ENCODE measurements at places on chromosomes 6 and 20. TPM values are rescaled to one million over a fixed set of nuclear protein-coding genes. Genes with fewer than 3 reads are reported as not detected.
A peak's percentile ranks its signal among the peaks of the same experiment; 100 is the strongest.

GRCh38 chr20:45987108-45987780 lies 15.2 kb upstream of the ZNF335 start:
- H3K4me3 ChIP-seq = no peak overlapping the region
- no peak for DNase-seq
- H3K27ac ChIP-seq = no peak overlapping the region

EPB41L1 gene
- total RNA-seq = 35.0 TPM

GRCh38 chr6:56102216-56102615 lies 145.2 kb downstream of the COL21A1 start:
- H3K27ac ChIP-seq = no peak overlapping the region
- no peaks in the 10 kb centered on the region for H3K36me3 ChIP-seq
- H3K4me3 ChIP-seq = no peak overlapping the region
- no peak for DNase-seq

DNA sequence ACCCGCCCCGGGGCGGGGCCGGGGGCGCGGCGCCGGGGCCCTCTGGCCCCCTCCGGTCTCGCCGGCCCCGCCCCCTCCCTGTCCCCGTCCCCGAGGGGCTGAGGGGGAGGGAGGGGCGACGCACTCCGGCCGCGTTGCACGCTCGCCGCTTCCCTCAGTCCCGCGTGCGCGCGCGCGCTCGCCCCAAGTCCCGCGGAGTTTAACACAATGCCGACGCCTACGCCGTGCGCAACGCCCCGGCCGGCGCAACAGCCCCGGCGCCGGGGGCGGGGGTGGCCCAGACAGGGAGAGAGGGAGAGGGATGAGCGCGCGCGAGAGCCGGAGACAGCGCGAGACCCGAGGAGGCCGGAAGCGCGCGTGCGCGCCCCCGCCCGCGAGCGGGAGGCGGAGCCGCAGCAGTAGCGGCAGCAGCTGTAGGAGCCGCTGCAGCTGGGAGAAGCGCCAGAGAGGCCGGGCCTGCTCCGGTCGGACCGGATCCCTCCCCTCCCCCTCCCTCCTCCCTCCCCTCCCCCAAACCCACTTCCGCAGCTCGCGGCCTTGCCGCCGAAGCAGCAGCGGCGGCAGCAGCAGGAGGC lies 996 bp downstream of the ZBTB2 start:
- no peaks in the 10 kb centered on the region for H3K27me3 ChIP-seq
- peak overlapping the region; percentile 95 for H3K27ac ChIP-seq
- H3K4me1 ChIP-seq = peaks cover 45% of the 10 kb centered on the region
- peak; percentile 94 for DNase-seq

DNA sequence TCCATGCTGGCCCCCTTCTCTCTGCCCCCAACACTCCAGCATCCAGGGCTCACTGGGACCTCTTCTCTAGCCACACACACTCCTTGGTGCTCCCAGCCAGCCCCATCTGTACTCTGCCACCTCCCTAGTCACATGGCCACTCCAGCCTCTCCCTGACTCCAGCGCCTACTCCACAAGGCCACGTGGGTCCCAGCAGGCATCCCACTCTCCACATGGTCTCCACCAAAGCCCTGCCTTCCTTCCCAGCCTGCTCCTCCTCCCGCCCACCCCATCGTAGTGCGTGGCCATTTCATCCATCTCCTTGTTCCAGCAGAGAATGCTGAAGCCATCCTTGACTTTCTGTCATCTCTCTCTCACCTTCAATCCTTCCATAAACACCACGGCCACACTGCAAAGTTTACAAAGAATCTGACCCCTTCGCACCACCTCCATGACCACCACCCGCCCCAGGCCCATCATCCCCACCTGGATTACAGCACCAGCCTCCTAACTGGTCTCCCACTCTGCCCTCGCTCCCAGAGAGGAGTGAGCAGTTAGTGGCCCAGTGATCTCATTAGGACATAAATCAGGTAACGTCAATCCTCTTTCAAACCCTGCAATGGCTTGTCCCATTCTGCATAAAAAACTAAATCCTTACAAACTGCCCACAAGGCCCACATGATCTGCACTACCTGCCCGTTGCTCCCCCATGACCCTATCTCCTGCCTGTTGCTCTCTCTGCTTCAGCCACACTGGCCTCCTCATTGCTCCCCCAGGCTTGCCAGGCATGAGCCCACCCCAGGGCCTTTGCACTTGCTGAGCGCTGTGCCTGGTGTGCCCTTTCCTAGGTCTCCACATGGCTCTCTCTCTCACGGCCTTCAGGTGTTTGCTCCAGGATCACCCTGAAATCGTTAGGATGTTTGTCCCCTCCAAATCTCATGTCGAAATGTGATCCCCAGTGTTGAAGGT lies 96.2 kb downstream of the GRM4 start:
- peaks cover 24% of the 10 kb centered on the region for H3K27me3 ChIP-seq
- no peak overlapping the region for H3K4me3 ChIP-seq
- no peak for DNase-seq

- no peaks in the 10 kb centered on the region for H3K27me3 ChIP-seq
- DNase-seq = no peak
- H3K4me1 ChIP-seq = no peaks in the 10 kb centered on the region
- H3K36me3 ChIP-seq = no peaks in the 10 kb centered on the region
- no peak overlapping the region for H3K27ac ChIP-seq
Observed at GRCh38 chr6:147231589-147231988, 27.4 kb downstream of the STXBP5 start.

DNA sequence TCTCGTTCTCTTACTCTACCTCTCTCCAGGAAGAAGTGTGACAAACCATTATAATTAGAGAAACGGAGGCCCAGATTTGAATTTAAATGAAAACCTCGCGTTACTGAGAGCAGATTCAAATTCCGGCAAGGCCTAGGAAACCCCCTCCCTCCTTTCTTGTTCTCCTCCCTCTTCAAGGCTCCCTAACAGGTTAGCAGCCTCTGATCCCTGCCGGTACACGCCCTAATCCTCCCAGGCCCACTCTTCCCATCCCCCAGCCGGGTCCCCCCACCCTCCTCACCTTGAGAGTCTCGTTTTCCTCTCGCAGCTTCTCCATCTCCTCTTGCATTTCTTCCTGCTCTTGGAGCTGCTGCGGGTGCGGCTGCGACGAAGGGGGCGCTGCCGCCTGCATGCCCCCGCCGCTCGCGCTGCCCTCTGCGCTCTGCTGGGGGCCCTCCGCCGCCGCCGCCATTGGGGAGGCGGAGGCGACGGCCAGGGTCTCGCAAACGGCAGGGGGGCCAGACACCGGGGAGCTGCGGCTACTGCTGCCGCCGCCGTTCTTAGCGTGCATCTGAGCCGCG lies 3.8 kb downstream of the MTCL3 start:
- H3K4me3 ChIP-seq = peak overlapping the region; percentile 69
- peaks cover 12% of the 10 kb centered on the region for H3K4me1 ChIP-seq
- no peaks in the 10 kb centered on the region for H3K27me3 ChIP-seq
- DNase-seq = peak; percentile 10

PSORS1C2 gene
- not detected for total RNA-seq

DNA sequence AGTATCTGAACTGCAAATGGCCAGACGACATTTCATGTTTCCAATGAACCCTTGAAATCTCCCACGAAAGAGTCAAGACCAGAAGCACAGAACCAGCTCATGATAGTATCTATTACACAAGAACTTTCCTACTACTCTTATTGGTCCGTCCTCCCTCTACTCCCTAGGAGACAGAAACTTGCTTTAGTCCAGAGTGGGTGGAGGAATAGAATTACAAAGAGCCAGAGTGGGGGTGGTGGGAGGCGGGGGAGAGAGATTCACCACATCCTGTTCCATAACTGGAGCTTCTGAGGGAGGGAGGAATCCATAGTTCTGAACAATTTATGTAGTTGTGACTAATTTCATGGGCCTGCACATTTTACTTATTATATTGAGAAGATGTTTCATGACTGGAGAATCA lies 18.5 kb upstream of the WFDC10A start:
- H3K4me1 ChIP-seq = no peaks in the 10 kb centered on the region
- no peaks in the 10 kb centered on the region for H3K27me3 ChIP-seq
- no peaks in the 10 kb centered on the region for H3K36me3 ChIP-seq

- H3K36me3 ChIP-seq = no peaks in the 10 kb centered on the region
- no peak for DNase-seq
- no peak overlapping the region for H3K4me3 ChIP-seq
- no peak overlapping the region for H3K27ac ChIP-seq
- no peaks in the 10 kb centered on the region for H3K4me1 ChIP-seq
Observed at GRCh38 chr6:18712595-18712994, 325.4 kb downstream of the RNF144B start.

SCAF8 gene
- 36.2 TPM for total RNA-seq

DNA sequence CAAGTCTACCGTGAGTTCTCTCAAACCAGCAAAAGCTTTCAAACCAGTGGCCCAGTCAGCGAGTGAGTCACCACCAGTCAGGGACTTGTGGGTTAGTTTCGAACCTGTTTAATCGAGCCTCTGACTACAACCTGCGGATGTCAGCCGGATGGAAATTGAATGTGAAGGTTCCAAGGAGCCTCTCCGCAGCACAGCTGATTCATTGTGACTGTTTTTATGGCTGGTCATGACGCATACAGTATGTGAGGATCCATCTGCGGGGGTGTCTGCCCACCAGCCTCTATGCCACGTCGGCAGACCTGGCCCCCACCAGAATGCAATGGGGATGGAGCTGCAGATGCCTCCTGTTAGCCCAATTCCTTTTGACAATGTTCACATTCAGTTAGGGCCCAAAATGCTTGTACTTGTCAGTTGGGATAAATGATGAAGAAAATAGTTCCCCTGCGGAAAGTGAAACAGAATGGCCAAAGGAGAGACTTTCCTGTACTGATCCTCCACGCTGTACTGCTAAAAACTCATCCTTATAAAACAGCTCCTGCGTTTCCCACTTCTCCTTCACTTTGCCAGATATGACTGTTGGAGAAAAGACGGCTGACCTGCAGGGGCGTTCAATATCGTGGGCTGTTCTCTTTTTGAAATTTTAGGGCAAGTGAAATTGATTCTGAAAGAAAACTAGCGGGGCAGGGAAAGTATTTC lies 206.6 kb downstream of the TFAP2B start:
- no peaks in the 10 kb centered on the region for H3K36me3 ChIP-seq
- H3K27ac ChIP-seq = peak overlapping the region; percentile 40
- peaks cover 4% of the 10 kb centered on the region for H3K4me1 ChIP-seq
- no peaks in the 10 kb centered on the region for H3K27me3 ChIP-seq

ZFP57 gene
- 0.36 TPM for total RNA-seq

- H3K4me1 ChIP-seq = no peaks in the 10 kb centered on the region
- DNase-seq = no peak
- H3K27me3 ChIP-seq = no peaks in the 10 kb centered on the region
- no peaks in the 10 kb centered on the region for H3K36me3 ChIP-seq
- no peak overlapping the region for H3K4me3 ChIP-seq
Observed at GRCh38 chr6:126227833-126228702, 111.8 kb upstream of the CENPW start.

CST2 gene
- 1.7 TPM for total RNA-seq

DNMT3B gene
- 5.0 TPM for total RNA-seq

C6orf15 gene
- 4.6 TPM for total RNA-seq

PACSIN1 gene
- total RNA-seq = 0.46 TPM

DNA sequence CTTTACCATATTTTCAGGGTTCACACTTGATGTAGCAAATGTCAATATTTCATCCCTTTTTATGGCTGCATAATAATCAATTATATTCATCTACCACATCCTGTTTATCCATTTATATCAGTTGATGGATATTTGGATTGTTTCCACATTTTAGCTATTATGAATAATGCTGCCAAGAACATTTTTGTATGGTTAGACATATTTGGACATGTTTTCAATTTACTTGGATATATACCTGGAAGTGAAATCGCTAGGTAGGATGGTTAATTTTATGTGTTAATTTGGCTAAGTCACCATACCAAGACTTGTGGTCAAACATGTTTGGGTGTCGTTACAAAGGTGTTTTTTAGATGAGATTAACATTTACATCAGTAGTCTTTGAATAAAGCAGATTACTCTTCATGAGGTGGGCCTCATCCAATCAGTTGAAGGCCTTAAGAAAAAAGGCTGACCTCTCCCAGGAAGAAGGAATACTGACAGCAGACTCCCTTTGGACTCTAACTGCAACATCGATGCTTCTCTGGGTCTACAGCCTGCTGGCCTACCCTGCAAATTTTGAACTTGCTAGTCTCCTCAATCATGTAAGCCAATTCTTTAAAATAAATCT lies 196.5 kb downstream of the BACH2 start:
- DNase-seq = peak; percentile 43
- no peak overlapping the region for H3K4me3 ChIP-seq
- H3K36me3 ChIP-seq = no peaks in the 10 kb centered on the region
- H3K4me1 ChIP-seq = peaks cover 22% of the 10 kb centered on the region

DNA sequence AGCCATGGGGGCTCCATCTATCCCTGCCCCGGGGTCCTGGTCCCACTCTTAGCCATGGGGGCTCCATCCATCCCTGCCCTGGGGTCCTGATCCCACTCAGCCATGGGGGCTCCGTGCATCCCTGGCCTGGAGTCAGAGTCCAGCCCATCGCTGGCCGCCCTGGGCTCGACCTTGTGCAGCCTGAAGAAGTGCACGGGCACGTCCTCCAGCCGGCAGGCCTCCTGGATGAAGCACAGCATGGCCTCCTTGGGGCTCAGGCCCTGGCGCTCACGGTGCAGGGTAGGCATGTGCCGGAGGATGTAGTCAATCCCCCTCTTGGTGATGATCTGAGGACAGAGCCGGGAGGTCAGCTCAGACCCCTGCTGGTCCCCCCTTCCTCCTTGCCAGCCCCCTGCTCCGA lies 15.6 kb downstream of the FRMD1 start:
- H3K4me1 ChIP-seq = no peaks in the 10 kb centered on the region
- no peaks in the 10 kb centered on the region for H3K36me3 ChIP-seq
- no peaks in the 10 kb centered on the region for H3K27me3 ChIP-seq

SULF2 gene
- 115 TPM for total RNA-seq

GRCh38 chr6:113636357-113636824 lies 220.8 kb upstream of the MARCKS start:
- H3K27ac ChIP-seq = peak overlapping the region; percentile 8
- no peaks in the 10 kb centered on the region for H3K27me3 ChIP-seq
- peaks cover 31% of the 10 kb centered on the region for H3K4me1 ChIP-seq
- DNase-seq = peak; percentile 52

- H3K4me1 ChIP-seq = peaks cover 10% of the 10 kb centered on the region
- H3K4me3 ChIP-seq = no peak overlapping the region
- DNase-seq = peak; percentile 36
- H3K36me3 ChIP-seq = no peaks in the 10 kb centered on the region
- H3K27ac ChIP-seq = no peak overlapping the region
Observed at GRCh38 chr6:4849226-4850022, 73.2 kb downstream of the CDYL start.

DNA sequence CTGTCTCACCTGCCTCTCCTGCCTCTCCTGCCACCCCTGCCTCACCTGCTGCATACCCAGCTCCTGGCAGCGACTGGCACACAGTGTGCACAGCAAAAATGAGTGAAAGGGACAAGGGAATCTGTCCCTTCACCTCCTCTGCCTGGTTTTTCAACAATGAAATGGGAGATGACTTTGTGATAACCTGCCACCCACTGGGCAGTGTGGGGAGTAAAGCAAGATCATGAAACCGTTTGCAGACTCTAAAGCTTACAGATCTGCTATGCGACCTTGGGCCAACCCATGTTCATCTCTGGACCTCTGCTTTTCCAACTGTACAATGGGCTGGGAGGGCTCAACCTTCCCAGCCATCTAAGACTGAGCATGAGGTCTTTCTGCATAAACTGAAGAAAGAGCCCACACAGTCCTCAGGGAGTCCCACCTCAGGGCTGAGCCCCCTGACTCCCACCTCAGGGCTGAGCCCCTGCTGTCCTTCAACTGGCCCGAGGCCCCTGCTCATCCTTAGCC lies 81.1 kb downstream of the RIPOR3 start:
- H3K27me3 ChIP-seq = peaks cover 3% of the 10 kb centered on the region
- no peak overlapping the region for H3K27ac ChIP-seq
- DNase-seq = no peak
- no peak overlapping the region for H3K4me3 ChIP-seq

MOCS1 gene
- 16.0 TPM for total RNA-seq

- H3K36me3 ChIP-seq = no peaks in the 10 kb centered on the region
- H3K4me1 ChIP-seq = peaks cover 9% of the 10 kb centered on the region
- no peak for DNase-seq
Observed at GRCh38 chr20:53165452-53165851, 193.3 kb downstream of the TSHZ2 start.

Measured in astrocyte (in vitro differentiated cells and primary cell).